Thoracic aorta (tissue), 2 donors: ENCODE measurements at places on chromosomes 7 and 10. TPM values are rescaled to one million over a fixed set of nuclear protein-coding genes. Genes with fewer than 3 reads are reported as not detected.

- DNase-seq: no peak
Observed at GRCh38 chr7:44798649-44799305, 2.3 kb downstream of the PPIA start.

GRCh38 chr10:8400151-8400550 is 345.7 kb downstream of the GATA3 start:
- DNase-seq: no peak

GRCh38 chr7:88300401-88300945 is 6.2 kb downstream of the STEAP4 start:
- DNase-seq: no peak

- DNase-seq: no peak
Observed at GRCh38 chr10:113148901-113149300, 198.9 kb downstream of the TCF7L2 start.

BAG3 gene
- 48.9 TPM for total RNA-seq

NPC1L1 gene
- 0.85 TPM for total RNA-seq

DRGX gene
- not detected for total RNA-seq

DNA sequence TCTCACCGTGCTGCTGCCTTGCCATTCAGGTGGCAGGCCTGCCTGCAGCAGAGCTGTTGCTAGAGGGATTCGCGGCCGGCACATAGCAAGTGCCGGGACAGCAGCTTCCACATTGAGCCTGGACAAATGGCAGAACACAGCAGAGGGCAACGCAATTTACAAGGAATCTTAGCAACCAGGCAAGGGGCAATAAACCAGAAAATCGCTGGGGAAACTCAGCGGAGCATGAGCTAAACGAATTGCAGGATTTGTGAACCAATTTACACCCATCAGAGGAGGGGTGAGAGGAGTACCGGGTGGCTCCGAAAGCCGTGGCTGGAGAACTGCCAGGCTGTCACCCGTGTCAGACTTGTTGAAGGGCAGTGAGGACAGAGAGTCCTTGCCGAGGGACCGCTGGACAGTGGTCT is 58.6 kb upstream of the LOXL4 start:
- DNase-seq: no peak

NANOS1 gene
- total RNA-seq: 1.4 TPM
